Adipose tissue (tissue), 3 donors: ENCODE measurements at places on chromosomes 4 and X. TPM values are rescaled to one million over a fixed set of nuclear protein-coding genes. Genes with fewer than 3 reads are reported as not detected.

Gene USP17L19
- polyA plus RNA-seq: not detected

Gene CT47B1
- not detected for polyA plus RNA-seq

Gene LUZP4
- not detected for polyA plus RNA-seq

Gene DRP2
- 0.01 TPM for polyA plus RNA-seq

Gene C4orf50
- polyA plus RNA-seq: 0.01 TPM

Gene SPANXA1
- polyA plus RNA-seq: not detected

Gene LPAR4
- 0.45 TPM for polyA plus RNA-seq

Gene GNRHR
- not detected for polyA plus RNA-seq

Gene LAP3
- polyA plus RNA-seq: 101 TPM

Gene AWAT2
- not detected for polyA plus RNA-seq

Gene TRIML1
- polyA plus RNA-seq: not detected

Gene FGFBP2
- 27.4 TPM for polyA plus RNA-seq

Gene RNF175
- polyA plus RNA-seq: 1.7 TPM

Gene DNAJB14
- 7.0 TPM for polyA plus RNA-seq

Gene FOXR2
- not detected for polyA plus RNA-seq

Gene NDST3
- 0.11 TPM for polyA plus RNA-seq

Gene CTAG2
- polyA plus RNA-seq: 8.5 TPM

Gene FOXP3
- 0.12 TPM for polyA plus RNA-seq

Gene REELD1
- 0.10 TPM for polyA plus RNA-seq

Gene CTAG1A
- polyA plus RNA-seq: 0.51 TPM

Gene CCKAR
- 1.0 TPM for polyA plus RNA-seq

Gene LDB2
- 37.7 TPM for polyA plus RNA-seq

Gene RLIM
- polyA plus RNA-seq: 10.3 TPM

Gene SHISA3
- 1.4 TPM for polyA plus RNA-seq

Gene ETNPPL
- 0.67 TPM for polyA plus RNA-seq

Gene P2RY8
- 1.8 TPM for polyA plus RNA-seq

Gene PHEX
- polyA plus RNA-seq: not detected

Gene RAB33B
- 3.8 TPM for polyA plus RNA-seq

Gene KLB
- polyA plus RNA-seq: 23.6 TPM

Gene SGMS2
- polyA plus RNA-seq: 3.0 TPM

Gene GK
- polyA plus RNA-seq: 1.9 TPM

Gene CASK
- 8.5 TPM for polyA plus RNA-seq

Gene KCTD8
- polyA plus RNA-seq: 0.13 TPM
